Left renal pelvis (tissue), 4 donors: ENCODE measurements at places on chromosomes 2 and 18. TPM values are rescaled to one million over a fixed set of nuclear protein-coding genes. Genes with fewer than 3 reads are reported as not detected.

GRCh38 chr2:46521215-46521683 lies 41.9 kb downstream of the TMEM247 start:
- DNase-seq: no peak

Gene TEKT4
- polyA plus RNA-seq: 0.24 TPM

GRCh38 chr18:23173912-23174311 lies 38.6 kb downstream of the CABLES1 start:
- DNase-seq: no peak

DNA sequence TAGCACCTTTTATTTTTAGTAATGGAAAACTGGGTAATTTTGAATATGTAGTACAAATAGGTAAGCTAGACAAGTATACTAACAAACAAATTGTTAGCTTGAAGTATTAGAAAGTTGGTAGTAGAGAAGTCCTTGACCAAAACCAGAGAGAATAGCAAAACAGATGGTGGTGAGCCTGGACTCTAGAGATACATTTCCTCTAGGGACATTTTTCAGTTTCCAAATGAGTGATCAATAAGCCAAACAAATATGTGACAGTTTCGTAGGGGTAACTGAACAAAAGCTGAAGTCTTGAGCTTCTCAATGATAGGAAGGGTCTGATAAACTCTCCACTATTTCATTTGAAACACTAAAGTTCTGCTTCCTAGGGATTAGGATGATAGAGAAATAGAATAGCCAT lies 692.0 kb upstream of the FAM98A start:
- DNase-seq: no peak

Gene TEX261
- 52.5 TPM for polyA plus RNA-seq

- DNase-seq: no peak
These were observed 108.1 kb downstream of the MARCO start for GRCh38 chr2:119049968-119050704.

GRCh38 chr18:14945984-14946383 lies 198.0 kb downstream of the ANKRD30B start:
- DNase-seq: no peak

- DNase-seq: no peak
These were observed 342.3 kb upstream of the EPHA4 start for GRCh38 chr2:221914334-221914880.

DNA sequence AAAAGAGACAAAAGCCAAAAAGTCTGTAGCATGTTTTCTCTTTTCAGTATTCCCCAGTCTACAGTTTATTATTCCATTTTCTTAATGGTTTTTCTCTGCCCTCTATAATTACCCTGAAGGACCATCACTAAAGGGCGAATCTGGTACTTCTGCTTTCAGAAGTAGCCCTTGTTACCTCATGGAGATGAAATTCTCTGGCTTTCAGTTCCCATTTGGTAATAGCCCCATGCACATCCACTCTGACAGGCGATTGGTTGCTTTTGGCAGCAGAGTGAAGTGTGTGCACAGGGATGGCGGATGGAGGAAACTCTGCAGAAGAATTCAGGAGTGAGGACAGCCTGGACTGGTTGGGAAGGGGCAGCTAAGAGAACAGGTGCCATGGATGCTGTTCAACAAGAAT lies 66.3 kb upstream of the NABP1 start:
- DNase-seq: no peak

Gene GPR35
- polyA plus RNA-seq: 1.5 TPM

GRCh38 chr2:28627722-28628480 lies 123.7 kb upstream of the PPP1CB start:
- no peak for DNase-seq

Gene ALPP
- polyA plus RNA-seq: not detected

DNA sequence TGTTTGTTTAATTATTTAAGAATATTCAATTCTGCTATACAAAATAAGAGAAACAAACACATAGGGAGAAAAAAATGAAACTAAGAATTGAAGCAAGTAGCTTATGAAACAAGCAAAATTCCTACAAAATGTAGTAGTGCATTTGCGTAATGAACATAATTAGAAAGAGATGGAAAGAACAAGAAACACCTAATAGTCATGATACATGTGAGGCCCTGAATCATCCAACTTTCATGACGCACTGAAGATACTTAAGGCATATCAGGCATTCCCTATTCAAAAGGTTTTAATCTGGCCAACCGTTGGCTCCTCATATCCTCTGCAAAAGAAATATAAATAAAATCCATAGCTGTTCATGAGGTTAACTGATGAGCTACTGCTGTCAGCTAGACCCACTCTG lies 14.5 kb upstream of the NAB1 start:
- no peak for DNase-seq

DNA sequence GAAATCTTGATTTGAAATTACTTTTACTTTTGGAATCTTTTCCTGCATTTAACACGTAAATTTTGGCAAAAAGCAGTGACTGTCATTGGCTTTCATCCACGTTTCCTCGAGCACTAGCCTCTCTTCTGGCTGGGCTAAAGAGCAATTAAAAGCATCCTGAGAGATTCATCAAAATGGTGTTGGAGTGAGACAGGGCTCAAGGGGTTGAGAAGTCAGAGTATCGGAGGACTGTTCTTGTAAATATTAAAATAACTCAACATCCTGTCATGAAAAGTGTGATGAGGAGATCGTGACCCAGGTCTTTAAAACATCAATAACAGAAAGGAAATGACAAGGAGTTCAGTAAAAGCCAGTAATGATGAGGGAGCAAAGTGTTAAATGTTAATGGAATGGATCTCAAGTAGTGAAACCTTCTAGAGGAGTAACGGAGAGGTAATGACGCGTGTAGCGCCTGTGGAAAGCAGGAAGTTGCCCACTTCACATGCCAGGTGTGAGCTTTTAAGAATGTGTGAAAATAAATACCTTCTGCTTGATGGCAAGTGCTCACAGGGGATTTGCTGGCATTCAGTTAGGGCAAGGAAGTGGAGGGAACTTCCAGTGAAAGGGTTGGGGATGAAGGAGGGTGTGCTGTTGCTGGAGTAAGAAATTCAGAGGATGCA lies 754.4 kb downstream of the ADCYAP1 start:
- DNase-seq: no peak

Gene PROC
- 2.4 TPM for polyA plus RNA-seq
